ENCODE measurements at places on chromosomes 6 and 20.
A peak's percentile ranks its signal among the peaks of the same experiment; 100 is the strongest.

- DNase-seq: no peak
Measured at GRCh38 chr6:166656230-166657151, 29.4 kb upstream of the RPS6KA2 start.

GRCh38 chr6:136361787-136362186 lies 72.1 kb upstream of the BCLAF1 start:
- DNase-seq: no peak

GRCh38 chr20:45470262-45470931 lies 844 bp downstream of the WFDC2 start:
- no peak for DNase-seq

GRCh38 chr6:84193114-84193708 lies 34.2 kb downstream of the CEP162 start:
- DNase-seq: no peak

- DNase-seq: no peak
Measured at GRCh38 chr20:46701556-46701955, 7.9 kb upstream of the SLC2A10 start.

- DNase-seq: no peak
Measured at GRCh38 chr6:106906232-106906631, 68.3 kb downstream of the CD24 start.

- DNase-seq: no peak
Measured at GRCh38 chr20:3328501-3328900, 79.0 kb downstream of the DNAAF9 start.

DNA sequence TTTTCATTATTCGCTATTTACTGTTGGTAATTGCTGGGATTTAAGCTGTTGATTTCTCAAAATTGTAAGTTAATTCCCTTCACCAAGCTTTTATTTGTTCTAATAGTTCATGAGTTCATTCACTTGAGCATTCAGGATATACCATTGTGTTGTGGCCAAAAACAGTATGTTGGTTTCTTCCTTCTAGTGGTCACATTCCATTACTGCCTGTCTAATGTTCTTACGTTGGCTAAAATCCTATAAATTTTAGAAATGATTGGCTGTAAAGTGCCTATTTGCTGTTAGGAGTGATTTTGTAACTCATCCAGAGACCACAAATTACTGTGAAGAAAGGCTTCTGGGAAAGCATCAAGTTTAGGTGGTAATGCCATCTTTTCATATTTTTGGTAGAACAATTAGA lies 76.3 kb downstream of the FARS2 start:
- no peak for DNase-seq

DNA sequence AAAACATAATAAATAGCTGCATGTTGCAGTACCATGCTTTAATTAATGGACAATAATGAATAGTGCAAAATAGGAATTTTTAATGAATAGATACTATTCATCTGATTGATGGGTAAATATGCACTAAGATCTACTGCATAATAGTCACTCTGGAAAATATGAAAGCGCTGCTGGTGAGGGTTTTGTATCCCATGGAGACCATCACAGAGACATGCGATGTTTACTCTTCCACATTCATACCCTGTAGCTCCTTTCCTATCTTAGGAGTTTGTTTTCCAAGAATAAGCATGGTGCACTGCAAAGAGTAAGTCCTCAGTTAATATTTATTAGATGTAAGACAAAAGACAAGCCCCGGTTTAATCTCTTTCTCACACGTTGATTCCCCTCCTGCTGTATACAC lies 81.4 kb downstream of the NRSN1 start:
- DNase-seq: no peak

- no peak for DNase-seq
Measured at GRCh38 chr6:85402922-85403321, 47.0 kb upstream of the NT5E start.

- DNase-seq: no peak
Measured at GRCh38 chr6:2578767-2579166, 172.0 kb downstream of the MYLK4 start.

- no peak for DNase-seq
Measured at GRCh38 chr6:7887278-7887991, 23.2 kb downstream of the TXNDC5 start.

- DNase-seq: no peak
Measured at GRCh38 chr6:135877666-135878065, 26.2 kb downstream of the PDE7B start.

GRCh38 chr20:26163890-26164289 lies 467.2 kb upstream of the ZNF337 start:
- DNase-seq: no peak

DNA sequence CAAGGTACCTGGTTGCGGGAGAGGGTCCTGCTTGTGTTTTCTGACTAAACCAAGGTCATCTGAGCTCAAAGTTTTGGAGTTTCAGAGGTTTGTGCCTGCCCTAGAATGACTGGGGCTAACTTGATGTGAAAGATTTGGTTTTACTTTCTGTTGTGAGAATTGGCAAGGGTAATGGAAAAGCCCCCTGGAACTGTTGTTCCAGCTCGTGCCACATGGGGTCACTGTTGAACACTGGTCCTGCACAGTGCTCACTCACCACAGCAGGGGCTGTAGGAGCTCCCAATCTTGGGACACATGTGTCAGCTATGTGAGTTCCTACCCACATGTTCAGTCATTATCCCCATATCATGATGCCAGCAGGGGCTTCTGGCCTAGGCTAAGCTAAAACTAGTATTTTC lies 6.5 kb downstream of the TGM6 start:
- peak; percentile 9 for DNase-seq

DNA sequence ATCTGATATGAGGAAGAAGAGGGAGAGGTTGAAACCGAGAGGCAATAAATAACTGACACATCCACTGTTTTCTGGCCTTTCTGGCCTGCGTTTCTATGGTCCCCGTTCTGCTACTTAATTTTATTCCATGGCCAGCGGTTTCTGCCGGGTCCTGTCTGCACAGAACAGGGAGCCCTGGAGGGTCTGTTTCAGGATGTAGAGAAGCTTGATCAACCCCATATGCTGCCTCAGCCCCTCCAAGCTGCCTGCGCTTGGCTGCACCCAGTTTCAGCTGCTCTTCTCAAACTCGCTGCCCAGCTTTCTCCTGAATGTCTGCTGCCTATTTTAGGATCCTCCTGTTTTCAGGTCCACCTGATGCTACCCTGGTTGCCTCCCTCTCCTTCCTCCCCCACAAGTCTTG lies 18.5 kb upstream of the PACSIN1 start:
- no peak for DNase-seq

- DNase-seq: no peak
Measured at GRCh38 chr6:135227349-135227748, 46.2 kb downstream of the MYB start.

- DNase-seq: no peak
Measured at GRCh38 chr20:40991181-40991889, 37.3 kb upstream of the TOP1 start.

- no peak for DNase-seq
Measured at GRCh38 chr6:118283766-118284165, 264.3 kb upstream of the PLN start.

DNA sequence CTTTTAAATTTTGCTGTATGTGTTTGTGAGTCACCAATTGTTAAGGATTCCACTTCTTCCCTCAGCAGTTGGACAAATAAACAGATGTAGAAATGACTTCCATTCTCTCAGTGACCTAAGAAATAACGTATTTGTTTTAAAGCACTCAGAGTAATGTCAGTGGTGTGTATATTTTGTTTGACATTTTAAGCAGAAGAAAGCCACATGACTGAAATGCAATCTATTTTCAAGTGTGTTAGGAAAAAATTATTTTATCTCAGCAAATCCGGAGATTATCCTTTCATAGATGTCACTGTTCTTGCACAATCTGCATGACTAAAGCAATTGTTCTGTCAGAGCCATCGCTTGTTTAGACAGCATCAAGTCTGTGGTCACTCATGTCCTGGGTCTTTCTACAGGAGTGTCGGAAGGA lies 77.1 kb downstream of the JAG1 start:
- no peak for DNase-seq

DNA sequence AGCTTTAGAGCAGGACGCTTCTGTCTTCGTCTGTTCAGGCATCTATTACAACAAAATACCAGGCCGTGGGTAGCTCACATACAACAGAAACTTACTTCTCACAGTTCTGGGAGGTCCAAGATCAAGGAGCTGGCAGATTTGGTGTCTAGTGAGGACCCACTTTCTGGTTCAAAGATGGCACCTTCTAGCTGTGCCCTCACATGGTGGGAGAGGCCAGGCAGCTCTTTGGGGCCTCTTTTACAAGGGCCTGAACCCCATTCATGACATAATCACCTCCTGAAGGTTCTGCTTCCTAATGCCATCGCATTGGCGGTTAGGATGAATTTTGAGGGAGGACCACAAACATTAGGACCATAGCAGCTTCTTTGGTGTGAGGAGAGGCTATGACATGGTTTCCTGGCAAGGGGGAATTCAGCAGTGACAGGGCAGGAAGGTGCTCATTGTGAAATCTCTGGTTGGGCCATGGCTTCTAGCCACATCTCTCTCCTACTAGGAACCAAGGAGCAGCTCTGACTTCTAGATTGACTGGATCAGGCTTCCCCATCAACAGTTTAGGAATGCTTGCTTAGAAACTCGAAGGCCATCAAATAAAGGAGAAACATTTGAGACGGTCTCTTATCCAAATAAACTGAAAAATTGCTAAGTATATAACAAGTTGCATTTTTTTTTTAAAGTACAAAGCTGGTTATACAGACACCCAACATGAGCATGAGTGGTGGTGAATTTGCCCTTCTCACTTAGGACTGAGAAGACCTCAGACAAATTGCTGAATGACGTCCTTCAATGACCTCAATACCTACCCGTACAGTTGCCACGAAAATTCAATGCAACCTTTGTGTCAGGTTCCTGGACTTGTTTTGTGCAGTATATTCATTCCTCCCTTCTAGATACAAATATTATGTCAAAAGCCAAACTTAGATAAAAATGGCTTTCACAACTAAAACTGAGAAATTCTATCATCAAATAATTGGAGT lies 140.7 kb downstream of the ZDHHC14 start:
- DNase-seq: no peak

- no peak for DNase-seq
Measured at GRCh38 chr20:8216375-8217200, 84.5 kb downstream of the PLCB1 start.

DNA sequence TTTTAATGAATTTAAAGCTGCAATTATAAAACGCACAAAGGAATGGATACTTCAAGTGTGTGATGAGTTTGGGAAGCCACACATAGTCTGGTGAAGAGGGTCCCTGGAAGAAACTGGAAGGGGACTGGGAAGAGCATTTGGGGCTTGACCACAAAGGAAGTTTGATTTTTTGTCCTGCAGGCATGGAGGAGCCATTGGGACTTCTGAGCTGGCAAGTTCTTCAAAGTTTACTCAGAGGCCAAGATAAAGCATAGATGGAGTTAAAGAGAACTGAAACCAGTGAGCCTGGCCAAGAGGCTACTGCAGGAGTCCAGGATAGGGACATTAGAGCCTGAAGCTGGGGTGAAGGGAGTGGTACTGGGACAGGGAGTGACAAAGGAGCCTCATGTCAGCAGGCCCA lies 95.0 kb downstream of the AIG1 start:
- DNase-seq: no peak

Data from stimulated activated CD8-positive, alpha-beta memory T cell treated with anti-CD3 and anti-CD28 coated beads, Interleukin-4, amount 100 ng/mL, for 4 hours (primary cell).